NCI-H1436 (cell line): ENCODE measurements at places on chromosomes 11 and 22.

- no peak for DNase-seq
These were observed 29.7 kb downstream of the NFRKB start for GRCh38 chr11:129865701-129866100.

- DNase-seq, result no peak
These were observed 91.0 kb downstream of the FEZ1 start for GRCh38 chr11:125404811-125405790.

GRCh38 chr22:45212992-45213751 is 27.5 kb downstream of the KIAA0930 start:
- no peak for DNase-seq

GRCh38 chr11:38089726-38090125 is 1491.7 kb upstream of the RAG2 start:
- no peak for DNase-seq

DNA sequence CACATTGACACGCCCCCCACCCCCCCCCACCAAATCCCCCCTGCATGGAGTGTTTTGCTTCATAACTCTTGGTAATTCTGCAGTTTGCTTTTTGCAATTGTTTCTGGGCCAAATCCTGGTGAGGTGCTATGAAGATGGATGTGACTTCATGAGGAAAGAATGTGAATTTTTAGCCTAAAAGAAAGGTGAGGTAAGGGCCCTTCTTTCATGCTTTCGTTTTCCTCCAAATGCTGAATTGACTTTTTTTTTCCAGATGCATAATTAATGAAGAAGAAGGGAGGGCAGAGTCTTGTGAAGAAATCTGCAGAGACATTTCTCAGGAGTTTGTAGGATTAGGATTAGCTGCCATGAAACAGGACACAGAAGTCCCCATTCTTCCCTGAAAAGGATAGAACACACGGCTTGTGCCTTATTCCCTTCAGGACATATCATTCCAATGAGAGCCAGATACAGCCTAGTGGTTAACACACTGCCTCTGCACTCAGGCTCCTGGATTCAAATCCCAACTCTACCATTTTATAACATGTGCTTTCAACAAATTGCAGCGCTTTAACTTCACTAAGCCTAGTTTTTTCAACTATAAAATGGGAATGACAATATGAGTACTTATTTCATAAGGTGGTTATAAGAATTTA is 19.6 kb upstream of the TBCEL start:
- DNase-seq, result no peak

- DNase-seq, result no peak
These were observed 131.9 kb upstream of the MTNR1B start for GRCh38 chr11:92837595-92837994.

GRCh38 chr11:20034941-20035340 is 125.3 kb downstream of the DBX1 start:
- no peak for DNase-seq

GRCh38 chr22:30235687-30236170 is 10.8 kb downstream of the LIF start:
- no peak for DNase-seq

DNA sequence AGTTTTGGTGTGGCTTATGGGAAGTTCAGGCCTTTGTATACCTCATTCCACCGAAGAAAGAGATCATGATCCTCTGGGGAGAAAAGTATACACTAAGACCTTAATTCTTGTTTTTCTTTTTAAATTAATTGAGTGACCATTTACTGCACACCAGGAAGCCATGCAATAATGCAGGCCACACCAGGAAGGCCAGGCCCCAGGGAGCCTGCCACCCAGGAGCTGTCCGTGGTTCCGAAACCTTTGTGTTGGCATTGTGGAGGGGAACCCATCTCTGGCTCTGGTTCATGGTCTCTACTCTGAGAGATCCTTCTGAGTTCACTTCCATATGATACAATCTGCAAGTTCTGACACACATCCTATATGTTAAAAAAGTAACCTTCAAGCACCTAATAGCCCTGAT is 291.8 kb downstream of the MIAT start:
- DNase-seq, result no peak

DNA sequence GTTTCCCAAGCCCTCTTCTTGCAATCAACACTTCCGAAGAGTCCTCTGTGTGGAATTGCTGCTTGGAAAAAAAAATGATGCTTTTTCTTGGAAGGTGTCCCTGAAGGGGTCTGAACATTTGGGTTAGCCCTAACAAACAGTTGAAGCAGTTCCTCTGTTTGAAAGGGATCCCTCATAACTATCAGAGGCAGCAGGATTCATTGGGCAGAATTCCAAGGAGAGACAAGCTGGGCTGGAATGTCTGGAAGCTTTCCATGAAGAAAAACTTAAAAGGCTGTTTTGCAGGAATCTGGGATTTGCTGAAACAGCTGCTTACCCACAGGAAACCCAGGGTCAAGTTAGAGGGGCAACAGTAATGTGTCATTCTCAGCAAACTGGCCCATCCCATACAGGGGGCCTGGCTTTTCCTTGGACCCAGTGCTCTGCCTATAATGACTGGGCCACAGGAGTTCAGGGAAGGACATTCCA is 3.1 kb downstream of the CSNK2A3 start:
- no peak for DNase-seq

DNA sequence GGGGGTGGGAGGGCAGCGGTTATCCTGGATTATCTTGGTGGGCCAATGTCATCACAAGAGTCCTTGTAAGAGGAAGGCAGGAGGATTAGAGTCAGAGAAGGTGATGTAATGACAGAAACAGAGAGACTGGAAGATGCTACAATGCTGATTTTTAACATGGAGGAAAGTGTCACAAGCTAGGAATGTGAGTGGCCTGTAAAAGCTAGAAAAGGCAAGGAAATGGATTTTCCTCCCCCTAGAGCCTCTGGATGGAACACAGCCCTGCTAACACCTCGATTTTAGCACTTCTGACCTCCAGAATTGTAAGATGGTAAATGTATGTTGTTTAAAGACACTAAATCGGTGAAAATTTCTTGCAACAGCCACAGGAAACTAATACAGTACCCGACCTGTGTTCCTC is 109.3 kb downstream of the MN1 start:
- no peak for DNase-seq

DNA sequence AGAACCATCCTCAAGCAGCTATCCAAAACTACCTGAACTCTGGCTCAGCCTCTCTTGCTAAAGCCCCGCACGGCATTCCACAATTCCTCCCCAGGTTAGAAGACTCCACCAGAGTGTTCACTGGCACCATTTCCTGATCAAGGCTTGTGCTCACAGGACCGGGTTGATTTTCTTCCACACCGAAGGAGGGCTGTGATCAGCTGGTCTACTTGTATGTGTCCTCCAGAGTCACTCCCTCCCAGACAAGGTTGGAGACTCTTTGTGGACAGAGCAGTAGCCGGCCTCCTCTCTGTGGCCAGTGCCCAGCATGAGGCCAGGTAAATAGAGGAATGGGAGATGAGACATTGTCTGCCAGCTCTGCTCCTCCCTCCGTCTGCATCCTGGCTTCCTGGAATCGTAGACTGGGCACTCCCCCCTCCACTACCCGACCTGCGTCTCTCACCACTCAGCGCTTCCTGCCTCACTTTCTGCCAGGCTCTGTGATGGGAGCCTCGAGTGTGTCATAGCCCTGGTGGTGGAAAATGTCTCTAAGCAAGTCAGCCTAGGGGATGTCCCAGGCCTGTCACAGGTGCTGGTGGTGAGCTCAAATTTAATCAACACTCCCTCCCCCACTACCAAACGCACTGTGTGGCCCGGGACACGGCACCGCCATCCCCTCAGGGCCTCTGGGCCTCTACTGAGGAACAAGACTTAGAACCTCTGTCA is 12.5 kb upstream of the TMPRSS6 start:
- DNase-seq, result no peak

- DNase-seq, result no peak
These were observed 8.8 kb downstream of the FOXR1 start for GRCh38 chr11:118980191-118980881.

GRCh38 chr22:40240686-40241085 is 63.0 kb downstream of the TNRC6B start:
- DNase-seq, result no peak

GRCh38 chr11:71500601-71501021 is 26.5 kb upstream of the KRTAP5-7 start:
- DNase-seq, result no peak

DNA sequence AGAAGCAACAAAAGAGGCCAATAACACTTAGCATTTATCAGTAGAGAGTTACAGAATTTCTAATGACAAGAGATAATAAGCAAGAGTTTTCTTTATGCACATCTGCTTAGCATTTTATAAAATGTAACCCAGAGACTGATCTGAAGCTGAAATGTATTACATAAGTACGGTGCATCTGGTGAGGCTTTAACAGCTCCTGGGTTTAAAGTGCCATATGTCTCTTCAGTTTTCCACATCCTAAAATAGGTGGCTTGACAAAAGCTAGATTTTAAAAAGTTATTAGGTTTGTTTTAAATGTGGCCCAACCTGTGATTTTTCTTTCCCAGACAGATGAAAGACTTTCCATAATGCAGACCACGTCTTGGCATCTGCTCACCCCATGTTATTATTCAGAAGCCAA is 620.7 kb upstream of the ARHGAP42 start:
- DNase-seq, result no peak
